ENCODE measurements at places on chromosomes 1 and 21.

DNA sequence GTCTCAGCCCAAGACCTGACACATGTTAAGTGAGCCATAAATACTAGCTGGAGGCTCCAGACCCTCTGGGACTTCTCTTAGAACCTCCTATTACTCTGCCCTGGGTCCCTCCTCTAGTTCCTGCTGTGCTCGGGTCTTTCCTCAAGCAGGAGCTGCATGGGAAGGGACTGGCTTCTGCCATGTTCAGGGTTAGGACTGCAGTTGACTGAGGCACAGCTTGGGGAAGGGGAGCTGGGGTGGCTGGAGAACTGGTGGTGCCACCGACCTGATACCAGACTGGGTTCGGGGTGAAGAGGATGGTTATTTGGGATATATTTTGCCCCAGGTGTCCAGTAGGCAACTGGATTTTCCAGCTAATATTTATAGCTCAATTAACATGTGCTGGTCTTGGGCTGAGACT lies 15.7 kb downstream of the HYI start:
- no peak for ATAC-seq

DNA sequence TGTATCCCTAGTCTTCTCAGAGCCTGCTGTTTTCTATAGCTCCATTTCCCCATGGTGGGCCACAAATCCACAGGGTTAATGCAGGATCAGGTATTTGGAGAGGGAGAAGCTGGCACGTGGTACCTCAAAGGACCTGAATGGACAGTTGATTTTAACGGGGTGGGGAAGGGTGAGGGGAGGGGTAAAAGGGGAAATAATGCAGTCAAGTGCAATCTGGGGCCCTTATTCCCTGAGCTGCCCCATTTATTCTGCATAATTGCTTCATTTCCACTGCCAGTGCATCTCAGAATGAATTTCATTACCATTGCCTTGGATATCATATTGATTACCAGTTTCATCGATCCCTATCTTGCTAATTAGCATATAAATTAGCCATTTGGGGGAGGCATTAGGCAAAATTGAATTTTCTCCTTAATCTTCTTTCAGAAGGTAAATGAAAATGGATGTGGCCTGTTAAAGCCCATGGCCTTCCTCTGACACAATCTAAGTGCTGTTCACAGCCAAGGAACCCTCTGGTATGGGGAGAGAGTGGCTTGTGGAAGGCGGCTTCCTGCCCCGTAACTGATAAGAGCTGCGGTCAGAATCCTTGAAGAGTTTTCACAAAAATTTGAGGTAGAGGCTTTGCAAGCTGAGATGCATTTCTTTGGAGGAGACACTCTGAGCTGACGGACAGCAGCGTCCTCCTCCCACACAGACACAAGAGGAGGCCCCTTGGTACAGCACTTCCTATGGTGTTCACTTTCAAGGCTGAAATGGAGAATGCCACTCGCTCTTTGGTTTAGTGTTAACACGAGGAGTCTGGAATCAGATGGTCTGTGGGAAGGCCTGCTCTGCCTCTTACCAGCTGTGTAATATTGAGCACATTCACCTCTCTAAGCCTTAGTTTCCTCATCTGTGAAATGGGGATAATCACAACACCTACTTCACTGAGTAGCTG lies 34.4 kb downstream of the PHC2 start:
- peak; percentile 62 for ATAC-seq

- ATAC-seq: no peak
Measured at GRCh38 chr1:8687538-8687937, 129.9 kb downstream of the RERE start.

DNA sequence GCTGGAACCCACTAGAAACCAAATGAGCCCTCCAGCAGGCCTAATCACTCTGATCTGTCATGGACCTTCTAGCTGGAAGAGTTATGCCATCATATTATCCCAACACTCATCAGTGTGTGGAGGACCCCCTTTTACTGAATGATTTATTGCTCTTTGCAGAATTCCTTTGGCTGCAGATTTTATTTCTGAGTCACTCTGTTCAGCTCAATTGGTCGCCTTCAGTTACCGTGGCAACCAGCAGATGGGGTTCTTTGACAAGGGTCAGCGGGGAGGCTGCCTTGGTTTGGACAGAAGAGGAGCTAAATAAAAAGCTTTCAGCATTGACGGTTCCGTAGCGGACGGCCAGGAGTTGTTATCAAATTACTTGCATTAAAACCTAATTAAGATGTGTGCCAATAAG lies 220.1 kb downstream of the SDCCAG8 start:
- no peak for ATAC-seq

DNA sequence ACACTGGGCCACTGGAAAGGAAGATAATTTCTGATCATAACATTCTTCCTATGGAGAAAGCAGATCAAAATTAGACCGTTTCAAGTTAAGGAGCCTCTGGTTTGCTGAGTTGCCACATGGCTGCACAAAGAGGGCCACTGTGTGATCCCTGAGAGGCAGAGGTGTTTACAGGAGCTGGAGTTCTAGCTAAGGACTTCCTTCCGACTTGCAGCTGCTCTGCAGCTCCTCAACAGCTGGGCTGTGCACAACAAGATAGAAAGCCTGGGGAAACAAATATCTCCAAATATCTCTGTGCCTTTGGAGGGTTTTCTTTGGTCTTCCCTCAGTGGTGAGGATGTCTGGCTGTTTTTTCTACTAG lies 26.8 kb downstream of the GADD45A start:
- no peak for ATAC-seq

DNA sequence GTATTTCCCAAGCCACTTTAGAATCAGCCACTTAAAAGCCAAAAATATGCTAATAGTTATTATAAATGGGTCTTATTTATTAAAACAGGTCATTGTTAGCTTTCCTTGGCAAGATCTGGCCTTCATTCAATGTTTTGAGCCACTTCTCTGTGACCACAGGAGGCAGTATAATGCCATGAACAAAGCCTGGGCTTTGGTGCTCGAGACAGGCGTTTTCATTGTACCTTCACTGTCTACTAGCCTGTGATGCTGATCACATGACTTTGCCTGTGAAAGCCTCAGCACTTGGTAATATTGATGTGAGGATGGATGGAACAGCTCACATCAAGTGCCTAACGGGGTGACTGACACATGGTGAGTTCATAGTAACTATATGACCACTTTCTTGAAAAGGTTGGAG lies 217.0 kb downstream of the RWDD3 start:
- no peak for ATAC-seq

GRCh38 chr21:42782723-42783242 lies 96.6 kb downstream of the WDR4 start:
- ATAC-seq: no peak

All from activated T-helper 17 cell treated with anti-CD3 and anti-CD28 coated beads, Interleukin-2, amount 50 U/mL, for 72 hours (primary cell).